K562 (cell line): ENCODE measurements at places on chromosomes 11 and 22.
A peak's percentile ranks its signal among the peaks of the same experiment; 100 is the strongest.

DNA sequence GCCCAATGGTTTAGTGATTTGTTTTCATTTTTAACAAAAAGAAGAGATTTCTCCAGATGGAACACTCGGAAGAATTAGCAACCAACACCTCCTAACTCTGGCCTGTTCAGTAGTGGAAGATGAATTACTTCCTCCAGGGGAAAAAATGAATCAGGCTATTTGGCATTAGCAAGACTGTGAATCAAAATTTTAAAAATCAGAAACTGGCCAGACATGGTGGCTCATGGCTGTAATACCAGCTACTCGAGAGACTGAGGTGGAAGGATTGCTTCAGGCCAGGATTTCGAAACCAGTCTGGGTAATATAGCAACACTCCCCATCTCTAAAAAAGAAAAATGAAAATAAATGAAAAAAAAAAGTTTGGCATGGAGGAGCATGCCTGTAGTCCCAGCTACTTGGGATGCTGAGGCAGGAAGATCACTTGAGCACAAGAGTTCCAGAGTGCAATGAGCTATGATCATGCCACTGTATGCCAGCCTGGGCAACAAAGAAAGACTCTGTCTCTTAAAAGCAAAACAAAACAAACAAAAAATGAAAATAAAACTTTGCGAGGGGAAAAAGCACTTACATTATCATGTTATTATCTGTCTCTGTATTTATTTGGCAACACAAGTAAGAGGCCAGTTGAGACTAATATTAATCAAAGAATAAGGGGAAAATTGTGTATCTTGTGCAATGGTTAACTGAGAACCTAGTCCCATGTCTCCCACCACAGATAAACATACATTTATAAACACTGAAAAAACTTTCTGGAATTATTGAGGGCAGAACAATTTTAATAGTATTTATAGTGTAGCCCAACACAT, 796.3 kb upstream of the ANO3 start:
- DNase-seq, result no peak

DNA sequence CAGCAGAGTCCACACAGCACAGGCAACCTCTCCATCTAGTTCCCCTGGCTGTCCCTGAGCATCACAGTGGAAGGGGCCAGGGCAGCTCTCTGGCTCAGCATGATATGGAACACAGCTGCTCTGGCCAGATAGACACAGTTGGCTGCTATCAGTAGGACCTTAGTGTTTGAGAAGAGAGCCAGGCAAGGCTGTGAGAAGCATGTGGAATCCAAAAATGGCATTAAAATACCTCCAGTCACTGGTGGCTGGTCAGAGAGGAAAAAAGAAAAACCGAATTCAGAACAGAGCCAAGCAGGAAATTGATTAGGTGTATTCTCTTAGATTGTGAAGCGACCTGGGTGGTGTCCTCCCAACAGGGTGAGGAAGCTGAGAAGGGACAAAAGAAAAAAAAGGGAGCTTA, 27.9 kb downstream of the SERPINH1 start:
- peak; percentile 95 for DNase-seq

DNA sequence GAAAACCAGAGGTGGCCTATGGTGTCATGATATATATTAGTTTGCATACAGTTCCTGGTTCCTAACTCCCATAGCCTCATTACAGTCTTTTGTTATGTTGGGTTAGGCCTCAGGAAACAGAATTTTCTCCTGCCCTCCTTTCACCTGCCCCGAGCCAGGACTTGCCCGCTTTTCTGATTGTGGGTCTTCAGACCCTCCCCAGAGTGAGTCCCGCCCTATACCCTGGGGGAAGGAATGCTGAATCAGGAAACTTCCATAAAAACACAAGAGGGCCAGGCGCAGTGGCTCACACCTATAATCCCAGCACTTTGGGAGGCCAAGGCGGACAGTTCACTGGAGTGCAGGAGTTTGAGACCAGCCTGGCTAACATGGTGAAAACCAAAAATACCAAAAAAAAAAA, 70.9 kb downstream of the SLC35F2 start:
- DNase-seq, result no peak

DNA sequence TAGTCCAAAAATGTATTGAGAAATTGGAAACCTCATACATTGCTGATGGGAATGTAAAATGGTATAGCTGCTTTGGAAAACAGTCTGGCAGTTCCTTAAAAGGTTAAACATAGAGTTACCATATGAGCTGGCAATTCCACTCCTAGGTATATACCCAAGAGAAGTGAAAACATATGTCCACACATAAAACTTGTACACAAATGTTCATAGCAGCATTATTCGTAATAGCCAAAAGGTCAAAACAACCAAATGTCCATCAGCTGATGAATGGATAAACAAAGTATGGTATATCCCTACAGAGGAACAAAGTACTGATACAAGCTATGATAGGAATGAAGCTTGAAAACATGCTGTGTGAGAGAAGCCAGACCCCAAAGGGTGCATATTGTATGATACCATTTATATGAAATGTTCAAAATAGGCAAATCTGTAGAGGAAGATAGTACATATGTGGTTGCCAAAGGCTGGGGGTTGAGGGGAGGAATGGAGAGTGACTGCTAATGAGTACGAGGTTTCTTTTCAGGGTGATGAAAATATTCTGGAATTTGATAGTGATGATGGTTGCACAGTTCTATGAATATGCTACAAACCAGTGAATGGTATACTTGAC, 85.8 kb downstream of the ZBTB16 start:
- no peak for DNase-seq

- no peak for DNase-seq
Measured at GRCh38 chr11:107683061-107683460, 28.8 kb downstream of the SLN start.

DNA sequence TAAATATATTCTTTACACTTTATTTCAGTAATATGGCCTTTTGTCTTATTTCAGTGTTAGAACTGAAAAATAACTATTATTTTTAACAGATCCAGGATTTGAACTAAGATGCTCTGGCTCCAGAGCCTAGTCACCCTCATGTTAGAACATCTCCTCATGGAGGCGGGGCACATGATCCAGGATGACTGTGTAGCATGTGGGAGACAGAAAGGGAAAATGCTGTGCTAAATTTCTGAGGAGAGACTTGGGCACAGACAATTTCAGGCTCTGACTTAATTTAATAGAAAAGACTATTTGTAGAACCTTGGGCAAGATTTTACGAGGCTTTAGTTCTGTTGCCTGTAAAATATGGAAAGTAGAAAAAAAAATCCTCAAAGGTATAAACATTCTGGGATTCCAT, 24.1 kb downstream of the CTSC start:
- DNase-seq, result no peak

GRCh38 chr11:124518989-124519451, 24.4 kb downstream of the OR8B12 start:
- DNase-seq, result no peak

GRCh38 chr11:130652671-130653335, 204.4 kb downstream of the ADAMTS15 start:
- DNase-seq, result no peak
